Urothelium cell line (cell line): ENCODE measurements at places on chromosomes 11 and 22.

DNA sequence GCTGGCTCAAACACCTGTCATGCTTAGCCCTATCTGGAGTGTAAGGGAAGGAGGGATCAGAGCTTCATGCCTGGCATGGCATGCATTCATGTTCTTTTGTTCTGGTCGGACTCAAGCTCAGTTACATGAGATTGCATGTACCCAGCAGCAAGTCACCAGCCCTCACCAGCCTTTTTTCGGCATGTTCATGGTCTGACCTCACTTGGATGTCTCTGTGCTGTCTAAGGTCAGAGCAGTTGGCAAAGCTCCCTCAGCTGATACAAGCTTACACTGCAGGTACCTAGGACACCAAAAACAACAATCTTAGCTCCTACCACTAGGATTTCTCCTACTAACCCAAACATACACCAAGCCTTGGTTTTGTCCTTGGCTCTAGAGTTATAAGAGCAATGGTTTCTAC, 152.6 kb downstream of the BARX2 start:
- DNase-seq, result no peak

- DNase-seq, result no peak
Observed at GRCh38 chr11:119723243-119723951, 5.6 kb downstream of the NECTIN1 start.

GRCh38 chr11:120268686-120269085, 28.7 kb downstream of the POU2F3 start:
- no peak for DNase-seq

GRCh38 chr11:122804796-122805195, 33.5 kb upstream of the CRTAM start:
- no peak for DNase-seq

GRCh38 chr11:93025558-93026255, 56.3 kb downstream of the MTNR1B start:
- no peak for DNase-seq

GRCh38 chr11:78414321-78415051, 3.1 kb downstream of the GAB2 start:
- DNase-seq, result no peak

GRCh38 chr11:78350646-78351165, 66.9 kb downstream of the GAB2 start:
- DNase-seq, result no peak

GRCh38 chr22:23743303-23743705, 7.6 kb downstream of the ZNF70 start:
- no peak for DNase-seq

DNA sequence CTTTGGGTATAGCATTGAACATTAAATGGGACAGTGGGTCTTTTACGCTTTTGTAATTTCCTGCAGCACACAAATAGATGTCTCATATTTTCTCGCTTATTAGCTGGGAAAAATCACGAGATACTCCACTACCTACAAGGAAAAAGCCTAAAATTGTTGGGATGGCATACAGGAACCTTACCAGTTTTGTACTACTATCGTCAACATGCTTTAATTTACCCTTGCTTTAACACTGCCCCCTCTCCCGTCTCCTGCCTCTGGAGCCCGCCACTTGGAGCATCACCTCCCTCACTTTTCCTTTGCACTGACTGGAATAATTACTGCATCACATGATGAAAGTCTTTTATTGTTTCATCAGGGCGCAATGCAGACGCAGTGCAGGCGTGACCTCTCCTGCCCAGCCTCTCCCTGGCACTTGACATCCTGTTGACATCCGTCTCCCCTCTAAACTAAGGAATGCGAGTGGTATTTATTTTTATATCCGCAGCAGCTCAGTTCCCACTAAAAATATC, 1.0 kb upstream of the FNBP4 start:
- DNase-seq, result peak; percentile 83

GRCh38 chr11:120941000-120941399, 82.9 kb upstream of the TBCEL start:
- no peak for DNase-seq

DNA sequence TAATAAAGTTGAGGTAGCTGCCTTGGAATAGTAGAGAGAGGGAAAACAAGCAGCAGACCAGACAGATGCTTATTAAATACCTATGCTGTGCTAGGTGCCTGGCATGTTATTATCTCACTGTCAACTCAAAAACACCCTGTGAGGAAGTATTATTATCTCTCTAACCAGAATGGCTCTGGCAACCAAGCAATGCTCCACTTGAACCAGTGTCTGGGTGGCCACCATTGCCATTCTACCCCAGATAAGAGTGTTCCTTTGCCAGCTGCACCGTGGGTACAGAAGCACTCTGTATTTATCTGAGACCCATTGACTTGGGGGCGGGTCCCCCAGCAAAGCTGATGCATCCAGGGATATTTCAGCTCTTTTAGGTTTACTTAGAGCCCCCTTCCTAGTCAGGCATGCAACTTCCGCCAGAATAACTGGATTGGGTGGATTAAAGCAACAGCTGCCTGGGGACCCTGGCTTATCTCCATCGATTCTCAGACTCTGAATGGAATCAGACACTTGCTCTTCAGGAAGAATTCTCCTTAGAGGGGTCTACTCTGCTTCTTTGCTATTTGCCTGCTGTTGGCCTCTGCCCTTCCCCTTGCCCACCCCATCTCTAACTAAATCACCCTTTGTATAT, 49.1 kb downstream of the RCN1 start:
- DNase-seq, result no peak

DNA sequence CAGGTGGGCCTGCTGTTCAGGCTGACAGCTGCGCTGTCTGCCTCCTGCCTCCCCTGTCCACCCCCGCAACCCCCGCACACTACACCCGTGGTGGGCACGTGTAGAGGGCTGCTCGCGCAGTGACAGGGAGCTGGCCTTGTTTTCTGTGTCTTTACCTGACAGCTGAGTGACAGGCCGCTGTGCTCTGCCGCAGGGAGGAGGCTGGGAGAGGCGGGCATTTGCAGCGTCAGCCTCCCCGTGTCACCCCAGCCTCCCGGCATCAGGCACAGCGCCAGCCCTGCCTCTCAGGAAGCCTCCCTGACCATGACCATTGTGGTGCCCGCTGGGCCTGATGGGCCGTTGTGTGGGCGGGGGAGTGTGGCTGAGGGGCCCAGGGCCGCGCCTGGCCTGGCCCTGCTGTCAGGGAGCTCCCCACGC, 32.0 kb upstream of the RELT start:
- no peak for DNase-seq

DNA sequence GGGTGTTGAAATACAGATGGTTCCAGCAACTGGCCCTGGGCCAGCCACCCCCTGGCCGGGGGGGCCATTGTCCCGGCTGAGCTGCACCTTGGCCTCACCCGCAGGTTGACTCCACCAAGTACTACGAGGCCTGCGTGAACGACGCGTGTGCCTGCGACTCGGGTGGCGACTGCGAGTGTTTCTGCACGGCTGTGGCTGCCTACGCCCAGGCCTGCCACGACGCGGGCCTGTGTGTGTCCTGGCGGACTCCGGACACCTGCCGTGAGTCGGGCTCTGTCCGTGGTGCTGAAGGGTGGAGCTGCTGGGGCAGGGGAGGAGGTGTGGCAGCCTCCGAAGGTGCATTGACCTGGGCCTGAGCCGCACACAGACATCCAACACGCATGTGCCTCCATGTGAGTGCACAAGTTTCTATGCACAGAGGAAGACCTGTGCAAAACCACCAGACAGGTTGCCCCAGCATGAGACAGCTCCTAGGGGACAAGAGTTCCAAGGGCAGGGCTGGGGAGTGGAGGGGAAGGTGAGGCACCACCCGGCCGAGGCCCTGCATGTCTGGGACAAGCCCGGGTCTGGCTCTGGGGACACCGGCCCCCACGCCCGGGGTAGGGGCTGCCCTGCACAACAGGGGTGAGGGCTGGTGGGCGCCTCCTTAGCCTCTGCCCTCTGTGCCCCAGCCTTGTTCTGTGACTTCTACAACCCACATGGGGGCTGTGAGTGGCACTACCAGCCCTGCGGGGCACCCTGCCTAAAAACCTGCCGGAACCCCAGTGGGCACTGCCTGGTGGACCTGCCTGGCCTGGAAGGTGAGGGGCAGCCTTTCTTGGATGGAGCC, 16.1 kb downstream of the MUC5B start:
- peak; percentile 49 for DNase-seq

GRCh38 chr11:40271361-40271760, 1188.1 kb downstream of the LRRC4C start:
- no peak for DNase-seq

- DNase-seq, result peak; percentile 20
Observed at GRCh38 chr11:107898270-107898669, 30.0 kb upstream of the RAB39A start.

GRCh38 chr11:17855531-17856290, 121.1 kb downstream of the KCNC1 start:
- no peak for DNase-seq

DNA sequence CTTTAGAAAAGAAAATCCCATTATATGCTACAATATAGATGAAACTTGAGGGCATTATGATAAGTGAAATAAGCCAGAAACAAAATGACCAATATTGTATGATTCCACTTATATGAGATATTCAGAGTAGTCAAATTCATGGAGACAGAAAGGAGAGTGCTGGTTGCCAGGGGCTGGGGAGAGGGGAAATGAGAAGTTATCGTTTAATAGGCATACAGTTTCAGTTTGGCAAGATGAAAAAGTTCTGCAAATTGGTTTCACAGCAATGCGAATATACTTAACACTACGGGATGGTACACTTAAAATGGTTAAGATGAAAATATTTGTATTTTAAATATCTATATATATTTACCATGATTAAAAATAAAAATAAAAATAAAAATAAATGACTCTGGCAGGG, 31.1 kb upstream of the RDX start:
- DNase-seq, result no peak

DNA sequence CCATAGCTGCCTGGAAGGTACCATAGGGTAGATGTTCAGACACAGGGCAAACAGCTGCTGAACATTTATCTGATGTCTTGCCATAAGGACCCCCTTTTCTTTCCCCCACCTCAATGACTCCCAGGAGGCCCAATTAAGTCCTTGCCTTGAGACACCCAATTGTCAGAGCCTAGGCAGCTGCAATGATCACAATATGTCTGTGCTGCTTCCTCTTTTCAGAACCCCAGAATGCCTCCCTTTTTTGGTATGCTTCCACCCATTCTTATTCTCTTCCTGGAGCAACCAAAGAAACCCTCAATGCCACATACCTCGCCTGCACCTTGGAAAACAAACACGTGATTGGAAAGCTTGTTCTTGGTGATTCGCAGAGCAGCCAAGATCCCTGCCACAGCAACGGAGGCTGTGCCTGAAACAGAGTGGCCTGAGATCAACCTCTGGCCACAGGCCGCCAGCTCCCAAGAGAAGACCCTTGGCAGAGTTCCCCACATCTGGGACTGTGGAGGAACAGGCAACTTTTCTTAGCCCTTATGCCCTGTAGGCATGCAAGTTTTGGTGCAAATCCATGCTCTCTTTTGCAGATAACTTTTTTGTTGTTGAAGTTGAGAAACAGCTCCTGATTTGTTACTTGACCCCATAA, 75.4 kb downstream of the CCDC81 start:
- no peak for DNase-seq

DNA sequence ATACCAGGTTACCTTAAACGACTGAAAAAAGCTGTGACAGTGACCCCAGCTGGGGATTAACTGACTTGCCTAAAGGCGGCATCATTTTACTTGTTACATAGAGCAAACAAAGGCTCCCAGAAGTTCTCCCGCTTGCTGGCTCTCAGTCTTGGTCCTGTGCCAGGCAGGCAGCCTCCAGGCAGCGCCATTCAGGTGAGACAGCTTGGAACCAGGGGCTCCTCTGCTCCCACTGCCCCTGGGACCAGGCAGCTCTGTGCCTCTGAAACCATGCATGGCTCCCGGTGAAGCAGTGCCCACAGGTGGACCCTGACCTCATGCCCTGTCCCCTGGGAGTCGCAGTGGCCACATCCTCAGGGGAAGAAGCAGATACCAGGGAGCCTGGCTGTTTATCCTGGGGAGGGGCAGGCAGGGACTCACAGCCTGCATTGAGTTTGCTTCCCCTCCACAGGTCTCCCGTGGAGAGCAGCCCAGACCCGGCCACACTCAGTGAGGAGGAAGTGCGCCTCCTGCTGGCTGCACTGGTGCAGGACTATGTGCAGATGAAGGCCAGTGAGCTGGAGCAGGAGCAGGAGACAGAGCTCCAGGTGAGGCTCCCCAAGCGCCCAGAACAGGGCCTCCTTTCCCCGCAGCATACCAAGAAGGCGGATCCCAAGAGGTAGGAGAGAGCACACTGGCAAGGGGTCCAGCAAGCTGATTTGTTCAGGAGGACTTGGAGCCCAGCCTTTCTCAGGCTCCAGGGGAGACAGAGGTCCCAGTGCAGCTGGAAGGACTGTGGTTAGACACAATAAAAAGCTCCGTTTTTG, 15.6 kb upstream of the CYP2R1 start:
- peak; percentile 27 for DNase-seq

GRCh38 chr11:2203440-2204259, 32.0 kb upstream of the TH start:
- DNase-seq, result no peak

DNA sequence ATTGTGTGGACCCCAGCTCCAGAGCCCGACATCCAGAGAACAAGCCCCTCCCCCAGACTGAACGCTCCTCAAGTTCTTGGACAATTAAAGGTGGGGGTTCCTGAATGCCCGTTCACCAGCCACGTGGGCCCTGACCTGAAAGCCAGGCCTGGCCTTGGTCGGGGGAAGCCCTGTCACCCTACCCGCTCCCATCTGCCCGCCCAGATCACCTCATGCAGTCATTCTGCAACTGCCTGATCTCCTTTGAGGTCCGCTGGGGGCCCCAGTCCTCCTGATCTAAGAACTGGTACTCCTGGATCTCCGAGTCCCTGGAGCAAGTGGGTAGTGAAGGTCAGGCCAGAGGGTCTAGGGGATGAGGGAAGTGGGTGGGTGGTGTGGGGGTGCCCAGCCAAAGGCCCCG, 9.1 kb upstream of the NAALADL1 start:
- DNase-seq, result no peak

DNA sequence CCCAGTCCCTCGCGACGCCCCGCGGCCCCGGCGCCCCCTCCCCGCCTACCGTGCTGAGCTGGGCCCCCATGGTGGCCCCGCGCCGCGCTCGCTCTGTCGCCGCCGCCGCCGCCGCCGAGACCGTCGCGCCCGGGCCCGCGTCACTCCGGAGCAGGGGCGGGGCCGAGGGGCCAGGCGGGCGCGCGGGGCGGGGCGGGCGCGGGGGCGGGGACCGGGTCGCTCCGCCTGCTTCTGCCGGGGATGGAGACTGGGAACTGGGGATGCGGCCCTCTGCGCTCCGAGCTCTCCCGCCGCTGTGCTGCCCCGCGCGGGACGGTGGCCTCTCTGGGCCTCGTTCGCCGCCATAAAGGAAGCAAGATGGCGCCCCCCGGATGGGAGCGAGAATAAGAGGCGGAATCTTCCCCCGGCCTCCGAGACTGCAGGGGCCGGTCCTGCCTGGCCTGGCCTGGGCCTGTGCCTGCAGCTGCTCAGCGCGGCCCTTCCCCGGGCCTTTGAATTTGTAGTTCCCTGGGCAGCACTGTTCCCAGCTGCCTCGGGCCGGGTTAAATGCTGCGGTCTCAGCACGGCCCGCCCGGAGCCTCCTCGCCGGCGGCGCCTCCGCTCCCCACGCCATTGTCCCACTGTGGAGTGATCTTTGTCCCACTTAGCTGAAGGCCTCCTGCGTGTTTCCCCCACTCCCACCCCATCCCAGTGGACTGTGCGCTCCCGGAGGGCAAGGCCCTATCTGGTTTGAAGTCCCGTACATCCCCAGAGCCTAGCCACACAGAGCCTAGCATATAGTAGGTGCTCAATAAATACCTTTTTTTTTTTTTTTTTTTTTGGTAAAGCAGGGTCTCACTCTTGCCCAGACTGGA, at the start of gene CYB5R3:
CYB5R3 (minus strand) TSS at position 147 of the 854 bp plus-strand sequence; CDS start at position 70, 77 bp downstream.
- peak; percentile 97 for DNase-seq
